ENCODE measurements at places on chromosomes 3 and 15. TPM values are rescaled to one million over a fixed set of nuclear protein-coding genes. Genes with fewer than 3 reads are reported as not detected.

Gene CCDC191
- 1.7 TPM for total RNA-seq

Gene RAB8B
- total RNA-seq, result 15.1 TPM

Gene TNFAIP8L3
- total RNA-seq, result 8.1 TPM

Gene FGD5
- total RNA-seq, result under 0.01 TPM

Gene VPS39
- total RNA-seq, result 27.2 TPM

Gene MYH15
- under 0.01 TPM for total RNA-seq

Measured in tracheal epithelial cell (primary cell).